Activated T-cell treated with anti-CD3 and anti-CD28 coated beads for 1 hour (primary cell): ENCODE measurements at places on chromosomes 7 and 10.
A peak's percentile ranks its signal among the peaks of the same experiment; 100 is the strongest.

DNA sequence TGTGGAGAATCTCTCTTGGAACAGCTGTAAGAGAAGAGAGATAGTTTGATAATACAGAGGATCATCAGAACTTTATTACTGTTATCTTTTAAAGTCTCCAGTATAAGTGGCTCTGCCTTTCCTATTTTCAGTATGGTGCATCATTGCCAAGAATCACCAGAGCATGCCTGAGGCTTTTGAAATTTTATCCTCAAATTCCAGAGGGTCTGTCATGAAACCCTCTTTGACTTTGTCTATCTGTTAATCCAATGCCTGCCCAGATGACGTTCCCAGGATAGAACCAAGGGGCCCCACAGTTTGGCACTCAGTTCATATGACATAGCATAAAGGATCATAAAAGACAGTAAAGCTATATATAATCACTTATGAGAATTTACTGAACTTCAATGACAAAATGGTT lies 35.3 kb upstream of the SEMA3C start:
- DNase-seq: no peak

DNA sequence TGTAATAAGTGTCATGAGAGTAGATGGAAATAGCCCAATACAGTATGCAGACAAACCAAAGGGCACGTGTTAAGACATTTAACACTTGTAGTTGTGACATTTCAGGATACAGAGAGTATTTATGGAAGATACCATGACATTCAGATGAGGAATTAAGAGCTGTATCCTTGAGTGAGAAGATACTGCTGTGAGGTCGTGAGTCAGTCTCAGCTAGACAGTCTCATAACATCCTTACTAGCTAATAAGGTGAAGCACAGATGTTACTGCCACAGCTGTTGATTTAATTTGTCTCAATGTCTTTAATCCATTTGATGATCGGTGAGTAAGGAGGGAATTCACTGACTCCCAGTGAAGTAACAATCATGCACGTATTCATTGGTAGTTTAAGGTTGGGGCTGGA lies 288.0 kb upstream of the AKR1E2 start:
- no peak for DNase-seq

DNA sequence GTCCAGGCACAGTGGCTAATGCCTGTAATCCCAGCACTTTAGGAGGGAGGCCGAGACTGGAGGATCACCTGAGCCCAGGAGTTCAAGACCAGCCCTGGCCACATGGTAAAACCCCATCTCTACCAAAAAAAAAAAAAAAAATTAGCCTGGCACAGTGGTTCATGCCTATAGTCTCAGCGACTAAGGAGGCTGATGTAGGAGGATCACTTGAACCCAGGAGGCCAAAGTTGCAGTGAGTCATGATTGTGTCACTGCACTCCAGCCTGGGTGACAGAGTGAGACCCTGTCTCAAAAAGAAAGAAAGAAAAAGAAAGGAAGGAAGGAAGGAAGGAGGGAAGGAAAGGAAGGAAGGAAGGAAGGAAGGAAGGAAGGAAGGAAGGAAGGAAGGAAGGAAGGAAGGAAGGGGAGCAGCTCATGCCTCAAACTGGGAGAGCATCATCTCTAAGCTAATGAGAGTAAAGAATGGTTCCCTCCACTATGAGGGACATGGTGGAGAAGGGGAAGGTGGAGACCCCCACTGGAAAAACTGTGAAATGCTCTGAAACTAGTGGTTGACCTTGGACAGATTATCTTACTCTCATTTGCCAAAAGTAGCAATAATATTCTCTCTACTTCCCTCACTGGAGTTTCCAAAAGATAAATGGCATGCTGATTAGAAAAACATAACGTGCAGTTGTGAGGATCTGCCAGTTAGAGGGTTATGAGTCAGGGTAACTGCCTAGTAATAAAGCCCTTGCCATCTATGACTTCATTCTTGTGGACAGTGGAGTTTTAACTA lies 16.8 kb downstream of the GIMAP5 start:
- DNase-seq: no peak

DNA sequence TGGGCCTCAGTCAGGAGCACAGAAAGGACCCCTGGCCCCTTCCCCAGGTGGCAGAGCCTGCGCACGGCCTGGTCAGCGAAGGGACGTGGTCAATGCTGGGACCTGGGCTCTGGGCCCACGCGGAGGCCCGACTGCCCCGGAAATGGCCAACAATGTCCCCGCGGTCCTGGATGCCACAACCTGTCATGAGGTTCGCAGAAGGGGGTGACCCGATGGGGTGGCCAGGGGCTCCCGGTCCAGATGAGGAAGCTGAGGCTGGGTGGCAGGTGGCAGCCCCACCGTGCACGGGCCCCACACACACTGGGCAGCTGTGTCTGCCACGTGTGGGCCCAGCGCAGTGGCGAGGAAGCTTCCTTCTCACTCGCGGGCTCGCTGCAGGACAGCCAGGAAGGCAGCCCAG lies 49.4 kb downstream of the DPYSL4 start:
- DNase-seq: no peak

DNA sequence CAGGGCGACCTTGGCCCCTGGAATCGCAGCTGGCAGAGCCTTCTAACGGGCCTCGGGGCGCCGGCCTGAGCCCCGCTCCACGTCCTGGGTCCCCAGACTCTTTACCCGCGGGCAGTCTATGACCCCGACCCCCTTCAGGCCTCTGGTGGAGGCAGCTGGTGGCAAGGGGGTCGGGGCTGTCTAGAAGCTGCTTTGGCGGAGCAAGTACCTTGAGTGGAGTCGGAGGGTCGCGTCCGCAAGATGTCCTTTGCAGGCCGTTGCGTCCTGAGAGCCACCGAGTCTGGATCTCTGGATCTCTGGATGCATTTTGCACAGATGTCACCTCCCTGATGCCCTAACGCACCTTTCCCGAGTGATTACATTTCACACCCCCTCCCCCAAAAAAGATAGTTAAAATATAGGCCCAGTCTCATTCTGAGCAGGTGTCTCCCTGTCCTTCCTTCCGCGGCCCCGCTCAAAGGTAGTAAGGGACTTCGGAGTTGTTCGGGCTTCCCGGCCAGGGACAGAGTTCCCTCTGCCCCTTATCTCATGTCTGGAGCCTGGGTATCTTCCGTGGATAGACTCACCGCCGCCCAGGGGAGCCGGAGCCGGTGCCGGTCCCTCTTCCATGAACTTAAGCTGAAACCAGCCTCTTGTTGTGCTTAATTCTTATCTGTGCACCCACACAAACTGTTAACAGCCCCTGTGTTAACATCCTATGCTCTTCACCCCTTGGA lies 457 bp downstream of the ACADSB start:
- DNase-seq: peak; percentile 18

DNA sequence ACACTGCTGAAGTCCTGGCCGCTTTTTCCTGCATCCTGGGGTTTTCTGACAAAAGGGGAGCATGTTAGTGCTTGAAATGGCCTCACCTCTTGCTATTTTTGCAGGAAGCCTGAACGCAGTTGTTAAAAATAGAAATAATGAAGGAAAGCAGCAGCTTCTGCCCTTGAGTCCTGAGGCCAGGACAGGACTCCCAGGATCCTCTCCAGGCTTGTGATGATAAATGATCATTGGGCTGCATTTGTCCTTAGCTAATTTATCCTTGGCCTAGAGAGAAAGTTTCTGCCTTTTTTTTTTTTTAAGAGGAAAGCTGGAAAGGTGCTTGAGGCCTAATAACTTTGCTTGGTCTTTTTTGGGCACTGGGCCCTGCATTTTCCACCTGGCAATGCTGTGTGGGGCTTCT lies 17.7 kb upstream of the FAM20C start:
- DNase-seq: no peak

DNA sequence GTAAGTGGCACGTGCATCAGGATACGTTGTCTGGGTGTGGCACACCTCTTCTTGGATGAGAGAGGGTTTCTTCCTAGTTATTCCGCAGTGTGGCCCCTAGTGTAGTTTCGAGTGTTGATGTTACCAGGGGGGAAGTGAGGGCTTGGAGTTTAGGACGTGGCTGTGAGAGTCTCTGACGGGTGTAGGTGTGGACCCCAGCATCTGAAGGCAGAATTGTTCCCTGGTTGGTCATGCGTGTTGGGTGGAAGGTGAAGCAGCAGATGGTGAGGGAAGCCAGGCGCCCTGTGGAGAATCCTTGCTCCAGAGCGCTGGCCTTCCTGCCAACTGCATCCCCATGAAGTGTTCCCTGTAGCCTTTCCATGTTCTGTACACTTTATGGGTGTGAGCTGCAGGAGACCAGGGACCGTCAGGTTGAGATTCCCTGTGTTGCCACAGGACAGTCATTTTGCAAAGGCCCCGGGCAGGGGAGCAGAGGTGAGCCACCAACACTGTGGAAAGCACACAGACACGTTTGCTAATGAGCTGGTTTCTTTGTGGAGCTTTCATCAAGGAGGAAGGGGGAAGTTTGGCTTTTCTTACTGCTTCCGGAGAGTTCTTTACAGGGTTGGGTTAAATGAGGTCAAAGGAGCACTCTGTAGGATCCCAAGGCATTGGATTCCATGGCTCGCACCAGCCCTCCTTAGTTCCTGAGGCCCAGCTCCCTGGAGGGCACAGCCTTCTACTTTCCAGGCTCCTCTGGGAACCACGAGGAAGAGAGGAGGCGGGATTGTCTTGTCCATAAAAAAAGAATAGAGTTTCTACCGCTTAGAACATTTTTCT lies 32.0 kb downstream of the TSPAN14 start:
- DNase-seq: no peak

DNA sequence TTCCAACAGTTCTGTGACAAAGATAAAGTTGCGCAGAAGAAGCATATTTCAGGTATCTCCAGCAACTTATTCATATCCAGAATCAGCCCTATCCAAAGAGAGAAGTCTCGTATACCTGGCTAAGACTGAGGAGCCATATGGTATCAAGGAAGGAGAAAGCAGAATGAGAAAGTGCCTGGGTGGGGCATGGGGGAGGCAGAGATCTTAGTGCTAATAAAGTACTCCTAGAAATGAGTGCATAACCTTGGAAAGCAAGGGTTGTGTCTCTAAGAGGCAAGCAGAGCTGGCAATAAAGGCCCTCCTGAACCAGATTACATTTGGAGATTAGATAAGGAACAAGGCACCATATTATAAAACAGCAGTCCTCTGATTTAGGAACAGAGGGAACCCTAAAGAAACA lies 12.7 kb downstream of the TASOR2 start:
- no peak for DNase-seq

DNA sequence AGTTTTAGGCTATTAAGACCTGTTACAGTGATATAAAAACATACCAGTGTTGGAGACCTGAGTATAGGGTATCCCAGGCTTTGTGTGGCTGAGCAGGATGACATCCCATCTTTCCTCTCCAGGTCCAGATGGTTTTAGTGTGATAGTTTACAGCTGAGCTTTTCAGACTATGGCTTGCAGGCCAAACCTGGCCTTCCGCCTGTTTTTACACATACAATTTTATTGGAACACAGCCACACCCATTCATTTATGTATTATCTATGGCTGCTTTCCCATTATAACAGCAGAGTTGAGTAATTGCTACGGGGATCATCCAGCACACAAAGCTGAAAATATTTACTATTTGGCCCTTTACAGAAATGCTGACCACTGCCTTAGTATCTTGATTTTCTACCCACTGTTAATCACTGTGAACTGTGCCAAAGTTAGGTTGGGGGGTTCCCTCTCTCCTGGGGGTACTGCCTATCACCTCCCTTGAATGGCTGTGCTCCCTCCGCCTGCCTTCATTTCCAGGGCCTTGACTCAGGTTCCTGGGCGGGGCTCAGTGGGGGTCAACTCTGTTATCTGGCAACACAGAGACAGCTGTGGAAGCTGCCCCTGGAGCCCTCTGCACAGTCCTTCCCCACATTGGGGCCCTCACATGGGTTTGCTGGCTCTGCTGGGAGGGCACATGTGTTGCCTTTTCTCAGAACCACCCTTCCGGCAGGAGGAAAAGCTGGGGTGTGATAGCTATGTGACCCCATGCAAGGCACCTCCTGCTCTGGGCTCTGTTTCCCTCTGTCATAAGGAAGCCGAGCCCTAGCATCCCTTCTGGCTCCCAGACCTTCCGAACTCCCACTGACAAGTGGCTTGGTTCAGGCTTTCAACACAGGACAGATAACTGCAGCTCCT lies 40.3 kb upstream of the SH2D4B start:
- DNase-seq: no peak

- no peak for DNase-seq
Observed at GRCh38 chr7:143126146-143126545, 5.7 kb upstream of the PIP start.
